ENCODE measurements at places on chromosomes 2 and 18. TPM values are rescaled to one million over a fixed set of nuclear protein-coding genes. Genes with fewer than 3 reads are reported as not detected.

The PRSS56 gene
- not detected for total RNA-seq

The HDAC4 gene
- total RNA-seq: 23.3 TPM

The CFC1 gene
- not detected for total RNA-seq

The ATF2 gene
- total RNA-seq: 81.3 TPM

The ITSN2 gene
- 32.7 TPM for total RNA-seq

The NMUR1 gene
- total RNA-seq: under 0.01 TPM

The CYP27C1 gene
- 2.4 TPM for total RNA-seq

The GLB1L gene
- 21.0 TPM for total RNA-seq

The DYNAP gene
- not detected for total RNA-seq

The REG3A gene
- not detected for total RNA-seq

The HOXD13 gene
- not detected for total RNA-seq

The ANKRD53 gene
- 1.1 TPM for total RNA-seq

The MC4R gene
- not detected for total RNA-seq

The ASXL3 gene
- total RNA-seq: not detected

The CCDC178 gene
- total RNA-seq: not detected

The GKN2 gene
- not detected for total RNA-seq

The RFX8 gene
- 7.6 TPM for total RNA-seq

- DNase-seq: no peak
Measured at GRCh38 chr2:185984670-185985069, 246.1 kb downstream of the FSIP2 start.

DNA sequence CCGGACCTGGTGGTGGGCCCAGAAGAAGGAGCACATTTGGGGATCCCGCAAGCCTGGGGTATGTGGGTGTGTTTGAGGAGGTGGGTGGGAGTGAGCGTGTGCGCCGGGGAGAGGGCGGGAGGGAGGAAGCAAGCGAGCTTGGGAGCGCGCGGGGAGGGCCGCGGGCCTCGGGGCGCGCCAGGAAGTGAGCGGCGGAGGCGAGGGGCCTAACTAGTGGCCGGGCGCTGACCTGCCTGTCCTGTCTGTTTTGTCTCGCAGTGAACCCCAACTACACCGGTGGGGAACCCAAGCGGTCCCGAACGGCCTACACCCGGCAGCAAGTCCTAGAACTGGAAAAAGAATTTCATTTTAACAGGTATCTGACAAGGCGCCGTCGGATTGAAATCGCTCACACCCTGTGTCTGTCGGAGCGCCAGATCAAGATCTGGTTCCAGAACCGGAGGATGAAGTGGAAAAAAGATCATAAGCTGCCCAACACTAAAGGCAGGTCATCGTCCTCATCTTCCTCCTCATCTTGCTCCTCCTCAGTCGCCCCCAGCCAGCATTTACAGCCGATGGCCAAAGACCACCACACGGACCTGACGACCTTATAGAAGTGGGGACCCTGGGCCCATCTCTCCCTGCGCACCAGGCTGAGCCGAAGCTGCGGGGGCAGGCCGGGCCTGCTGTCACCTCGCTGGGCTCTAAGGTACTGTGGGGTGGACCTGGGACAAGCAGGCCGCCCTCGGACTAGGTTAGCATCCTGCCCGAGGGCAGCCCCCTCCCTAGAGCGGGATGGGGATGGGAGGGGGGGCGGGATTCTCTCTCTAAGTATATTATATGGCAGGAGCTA lies 1.2 kb downstream of the HOXD4 start:
- DNase-seq: no peak

- no peak for DNase-seq
Measured at GRCh38 chr2:3960106-3960505, 256.7 kb downstream of the DCDC2C start.

DNA sequence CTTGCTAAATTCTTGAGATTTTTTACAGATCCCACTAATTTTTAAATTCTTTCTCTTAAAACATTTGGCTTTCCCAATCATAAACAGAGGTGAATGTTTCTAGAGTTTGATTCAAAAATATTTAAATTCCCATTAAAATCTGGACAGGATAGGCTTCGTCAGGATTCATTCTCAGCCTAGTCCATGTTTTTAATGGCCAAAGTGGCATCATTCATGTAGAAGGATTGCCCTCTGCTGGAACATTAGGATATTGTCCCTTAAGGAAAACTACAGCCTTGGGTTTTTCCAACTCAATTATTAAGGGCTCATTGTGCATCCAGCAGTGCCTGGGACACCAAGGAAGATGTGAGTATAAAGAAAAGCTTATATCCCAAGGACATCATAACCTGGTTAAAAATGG lies 71.7 kb downstream of the TPGS2 start:
- peak; percentile 94 for DNase-seq

DNA sequence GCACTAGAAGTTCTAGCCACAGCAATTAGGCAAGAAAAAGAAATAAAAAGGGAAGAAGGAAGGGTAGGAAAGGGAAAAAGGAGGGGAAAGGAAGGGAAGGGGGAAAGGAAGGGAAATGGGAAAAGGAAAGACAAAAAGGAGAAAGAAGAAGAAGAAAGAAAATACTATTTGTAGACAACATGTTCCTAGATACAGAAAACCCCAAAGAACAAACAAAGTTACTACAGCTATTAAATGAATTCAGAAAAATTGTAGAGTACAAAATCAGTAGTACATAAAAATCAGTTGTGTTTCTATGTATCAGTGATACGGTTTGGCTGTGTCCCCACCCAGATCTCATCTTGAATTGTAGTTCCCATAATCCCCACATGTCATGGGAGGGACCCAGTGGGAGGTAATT lies 52.3 kb downstream of the RPE start:
- no peak for DNase-seq

- peak; percentile 59 for DNase-seq
Measured at GRCh38 chr2:232897598-232898408, 27.7 kb downstream of the SNORC start.

DNA sequence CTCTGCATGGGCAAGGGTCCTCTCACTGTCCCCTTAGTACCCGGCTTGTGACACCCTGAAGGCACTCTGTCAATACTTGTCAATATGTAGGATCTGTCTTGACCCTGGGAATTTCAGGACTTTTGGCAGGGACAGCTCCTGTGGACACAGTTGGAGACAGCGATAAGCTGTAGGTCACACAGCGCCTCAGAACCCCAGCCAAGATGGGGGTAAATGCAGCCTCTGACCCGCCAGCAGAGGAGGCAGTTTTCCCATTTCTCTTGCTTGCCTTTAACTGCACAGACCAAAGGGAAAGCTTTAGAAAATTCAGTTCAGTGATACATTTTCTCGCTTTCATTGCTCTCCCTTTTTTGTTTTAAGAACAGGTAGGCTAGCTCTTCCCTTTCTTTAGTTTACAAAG lies 54.8 kb upstream of the KLHL29 start:
- no peak for DNase-seq

GRCh38 chr2:226788881-226789490 lies 10.6 kb downstream of the IRS1 start:
- peak; percentile 73 for DNase-seq

DNA sequence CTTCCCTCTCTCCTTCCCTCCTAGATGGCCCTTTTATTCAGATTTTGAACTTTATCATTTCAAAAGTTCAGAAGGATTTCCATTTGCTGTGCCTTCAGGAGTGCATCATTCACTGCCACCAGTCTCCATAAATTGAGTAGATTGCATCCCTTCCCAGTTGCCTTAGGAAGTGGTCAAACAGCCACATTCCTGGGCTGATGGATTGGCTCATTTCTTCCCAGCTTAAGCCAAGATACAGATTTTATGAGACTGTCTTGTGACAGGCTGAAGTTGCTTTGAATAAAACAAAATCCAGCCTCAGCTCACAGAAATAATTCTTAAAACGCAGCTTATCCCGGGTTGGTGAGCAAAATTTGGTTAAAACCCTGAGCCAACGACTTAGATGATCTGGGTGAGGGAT lies 9.8 kb downstream of the NRP2 start:
- DNase-seq: no peak

GRCh38 chr2:147231607-147232006 lies 613.2 kb upstream of the ACVR2A start:
- DNase-seq: no peak

GRCh38 chr2:180367815-180368214 lies 360.7 kb upstream of the CWC22 start:
- DNase-seq: no peak

DNA sequence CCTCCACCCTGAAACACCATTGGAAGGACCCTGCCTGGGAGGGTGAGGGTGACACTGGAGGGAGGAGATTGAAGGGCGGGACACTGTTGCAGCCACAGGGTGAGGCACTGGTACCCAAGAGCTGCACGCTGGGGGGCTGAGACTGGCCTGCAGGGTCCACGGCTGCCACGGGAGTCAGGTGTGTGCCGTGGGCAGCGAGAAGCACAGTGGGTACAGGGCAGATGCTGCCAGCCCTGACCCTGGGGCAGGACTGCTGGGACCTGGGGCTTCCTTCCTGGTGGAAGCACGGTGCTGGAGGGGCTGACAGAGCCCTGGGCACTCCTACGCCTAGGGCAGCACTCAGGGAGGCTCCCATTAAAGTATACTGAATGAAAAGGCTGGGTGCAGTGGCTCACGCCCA lies 16.6 kb downstream of the CYS1 start:
- DNase-seq: peak; percentile 52

GRCh38 chr2:101690547-101691152 lies 6.9 kb upstream of the MAP4K4 start:
- no peak for DNase-seq

- no peak for DNase-seq
Measured at GRCh38 chr2:236969767-236970655, 115.7 kb upstream of the COPS8 start.

GRCh38 chr2:38467768-38468455 lies 90.8 kb upstream of the ATL2 start:
- DNase-seq: no peak

- DNase-seq: no peak
Measured at GRCh38 chr2:72965770-72966450, 48.6 kb downstream of the EMX1 start.

DNA sequence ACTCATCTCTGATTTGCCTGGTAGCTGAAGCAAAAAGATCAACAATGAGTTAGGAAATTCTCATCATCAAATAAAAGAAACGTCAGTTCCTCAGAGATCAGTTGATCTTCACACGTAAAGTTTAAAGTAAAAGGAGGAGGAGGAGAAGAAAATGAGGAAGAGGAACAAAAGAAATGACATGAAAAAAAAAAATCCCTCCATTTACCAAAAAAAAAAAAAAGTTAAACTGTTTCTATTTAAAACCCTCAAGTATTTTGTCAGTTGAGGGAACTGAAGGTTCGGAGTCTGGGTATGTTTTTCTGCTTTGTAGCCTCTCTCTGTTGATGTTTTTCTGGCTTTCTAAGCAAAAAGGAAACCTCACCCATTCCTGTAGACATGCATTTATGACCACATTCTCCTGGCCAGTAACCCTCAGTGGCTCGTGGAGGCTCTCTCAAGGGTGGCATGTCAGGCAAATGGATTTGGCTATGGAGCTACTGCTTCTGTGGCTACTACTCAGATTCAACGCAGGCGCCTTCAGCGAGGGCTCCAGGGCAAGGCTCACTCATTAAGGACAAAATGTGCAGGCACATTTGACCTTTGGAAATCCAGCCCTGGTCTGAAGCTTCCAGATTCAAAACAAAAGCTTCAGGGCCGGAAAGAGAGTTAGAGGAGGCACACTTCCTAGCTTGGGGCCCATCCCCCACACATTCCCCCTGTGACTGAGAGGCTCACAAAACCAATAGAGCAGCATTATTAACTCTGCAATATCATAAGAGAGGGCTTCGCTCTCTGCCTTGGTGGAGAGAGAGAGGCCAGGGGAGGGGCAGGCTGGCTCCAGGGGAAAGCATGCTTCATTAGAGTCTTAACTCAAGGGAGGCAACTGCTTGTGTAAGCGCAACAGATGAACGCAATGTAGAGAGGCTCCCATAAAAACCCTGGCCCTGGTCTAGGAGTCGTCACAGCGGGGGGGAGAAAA lies 22.3 kb downstream of the KLF7 start:
- peak; percentile 47 for DNase-seq
